Esophagus squamous epithelium (tissue), 5 donors: ENCODE measurements at places on chromosomes 6 and 20.

GRCh38 chr20:48720256-48720985 is 107.4 kb downstream of the PREX1 start:
- no peak for DNase-seq

- DNase-seq: no peak
These were observed 10.8 kb upstream of the EEF1E1 start for GRCh38 chr6:8113131-8113654.

DNA sequence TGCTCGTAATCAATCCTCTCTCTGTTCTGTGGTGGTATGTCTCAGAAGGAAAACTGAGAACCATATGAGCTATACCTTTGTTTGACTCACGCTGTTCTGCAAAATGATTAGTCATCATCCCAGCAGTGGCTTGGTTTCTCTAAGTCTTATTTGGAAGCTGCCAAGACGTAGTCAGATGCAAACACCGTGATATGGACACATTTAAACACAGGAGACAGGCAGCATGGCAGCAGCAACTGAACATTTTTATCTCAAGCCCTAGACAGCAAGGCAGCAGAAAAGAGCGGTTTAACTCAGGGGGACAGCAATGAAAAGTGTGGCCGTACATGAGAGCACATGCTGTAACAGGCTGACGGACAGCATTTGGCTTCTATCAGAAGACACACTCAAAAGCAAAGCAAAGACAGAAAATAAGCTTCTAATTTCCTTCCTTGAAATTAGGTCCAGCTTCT is 1295.1 kb downstream of the EPHA7 start:
- no peak for DNase-seq

- DNase-seq: no peak
These were observed 428.4 kb upstream of the MARCKS start for GRCh38 chr6:113428702-113429101.

GRCh38 chr6:96545882-96546281 is 17.0 kb upstream of the FHL5 start:
- DNase-seq: no peak

DNA sequence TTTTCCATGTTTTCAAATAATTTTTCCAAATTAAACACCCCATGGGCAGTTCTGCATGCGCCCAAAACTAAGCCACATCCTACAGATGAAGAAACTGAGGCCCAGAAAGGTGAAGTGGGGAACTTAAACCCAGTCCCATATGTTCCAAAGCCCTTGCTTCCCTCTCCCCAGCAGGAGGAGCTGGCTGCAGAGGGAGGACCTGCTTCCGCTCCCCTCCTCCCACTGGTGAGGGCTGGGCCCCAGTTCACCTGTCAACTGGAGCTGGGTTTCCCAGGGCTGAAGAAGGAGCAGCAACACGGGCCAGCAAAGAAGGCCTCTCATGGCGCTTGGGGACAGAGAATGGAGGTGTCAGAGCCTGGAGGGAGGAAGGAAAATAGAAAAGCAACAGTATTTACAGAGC is 1.4 kb upstream of the RBPJL start:
- DNase-seq: no peak

DNA sequence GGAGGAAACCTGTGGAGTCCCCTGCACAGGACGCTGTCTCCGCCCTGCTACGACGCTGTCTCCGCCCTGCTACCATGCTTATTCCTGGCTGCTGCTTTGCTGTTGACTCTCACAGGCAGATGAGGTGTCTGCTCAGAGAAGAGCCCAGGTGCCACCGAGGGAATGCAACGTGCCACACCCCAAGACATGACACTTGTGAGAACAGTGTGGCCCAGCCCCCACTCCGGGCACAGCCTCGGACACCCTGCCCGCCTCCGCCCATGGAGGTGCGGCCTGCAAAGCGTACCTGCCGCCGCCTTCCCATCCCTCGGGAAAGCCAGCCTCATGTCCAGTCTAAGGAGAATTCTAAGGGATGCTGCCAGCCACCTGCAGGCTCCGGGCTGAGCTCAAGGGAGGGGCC is 15.6 kb upstream of the MRGBP start:
- DNase-seq: no peak

- no peak for DNase-seq
These were observed 677 bp downstream of the PXMP4 start for GRCh38 chr20:33719277-33719988.

DNA sequence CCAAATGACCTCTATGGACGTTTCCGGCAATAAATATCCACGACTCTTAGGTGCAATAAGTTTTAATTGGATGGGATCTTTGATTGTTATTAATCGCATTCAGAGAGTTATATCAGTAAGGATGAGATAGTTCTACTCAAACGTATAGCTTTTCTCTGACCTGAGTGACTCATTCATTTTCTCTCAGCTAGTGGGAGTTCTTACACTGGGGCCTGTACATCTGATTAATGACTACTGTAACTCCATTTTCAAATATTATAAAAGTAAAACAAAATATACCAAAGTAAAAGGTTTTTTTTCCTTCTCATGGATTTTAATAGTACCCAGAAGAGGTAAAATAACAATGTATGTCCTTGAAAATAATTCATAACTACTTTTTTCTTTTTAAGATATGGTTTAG is 41.1 kb upstream of the SAMD5 start:
- no peak for DNase-seq

- no peak for DNase-seq
These were observed 32.6 kb downstream of the UTRN start for GRCh38 chr6:144317736-144318135.

DNA sequence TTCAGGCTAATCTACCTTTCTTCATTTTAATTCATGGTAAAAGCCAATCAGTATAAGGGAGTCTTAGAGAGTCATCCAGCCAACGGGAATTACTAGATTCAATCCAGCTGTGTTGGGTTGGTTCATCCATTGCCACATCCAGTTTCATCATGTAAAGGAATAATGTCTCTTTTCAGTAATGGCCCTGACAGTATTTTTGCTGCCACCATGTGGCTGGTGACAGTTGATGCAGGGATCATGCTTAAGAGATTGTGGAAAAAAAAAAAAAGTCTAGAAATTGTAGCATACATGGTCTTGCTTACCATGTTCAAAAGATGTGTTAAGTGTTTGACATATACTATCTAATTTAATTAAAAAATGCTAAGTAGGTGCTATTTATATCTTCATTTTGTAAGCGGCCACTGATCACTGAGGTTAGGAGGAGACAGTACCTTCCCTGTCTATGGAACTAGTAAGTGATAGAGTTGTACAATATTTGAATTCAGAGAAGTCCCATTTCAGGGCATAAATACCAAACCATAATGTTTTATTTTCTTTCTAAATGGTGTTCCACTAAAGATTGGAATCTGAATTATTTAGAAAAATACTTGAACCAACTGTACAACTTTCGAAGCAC is 135.9 kb downstream of the KHDRBS2 start:
- no peak for DNase-seq

DNA sequence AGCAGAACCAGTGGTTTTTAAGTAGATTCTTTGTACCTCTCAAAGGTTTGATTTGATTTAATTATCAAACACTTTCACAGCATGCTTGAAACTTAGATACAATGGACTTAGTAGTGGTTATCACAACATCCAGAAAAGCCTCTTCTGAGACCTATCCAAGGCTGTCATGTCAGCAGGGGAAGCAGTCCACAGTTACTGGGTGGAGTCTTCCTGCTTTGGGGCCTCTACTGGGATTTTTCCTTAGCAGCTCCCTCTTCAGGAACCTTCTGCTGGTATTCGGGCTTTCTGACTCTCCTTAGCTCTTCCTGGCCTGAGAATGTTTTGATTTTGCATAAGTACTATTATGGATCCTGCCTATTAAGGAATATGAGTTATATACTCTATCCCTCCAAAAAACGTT is 36.0 kb downstream of the ARFGEF2 start:
- DNase-seq: no peak

- no peak for DNase-seq
These were observed 7.9 kb downstream of the ZNF76 start for GRCh38 chr6:35267446-35267845.

DNA sequence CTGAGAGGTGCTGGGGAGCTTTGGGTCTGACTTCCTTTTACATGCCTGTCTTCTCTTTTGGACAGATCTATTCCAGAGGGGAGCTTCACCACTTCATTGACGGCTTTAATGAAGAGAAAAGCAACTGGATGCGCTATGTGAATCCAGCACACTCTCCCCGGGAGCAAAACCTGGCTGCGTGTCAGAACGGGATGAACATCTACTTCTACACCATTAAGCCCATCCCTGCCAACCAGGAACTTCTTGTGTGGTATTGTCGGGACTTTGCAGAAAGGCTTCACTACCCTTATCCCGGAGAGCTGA is 13.1 kb downstream of the PRDM1 start:
- no peak for DNase-seq

DNA sequence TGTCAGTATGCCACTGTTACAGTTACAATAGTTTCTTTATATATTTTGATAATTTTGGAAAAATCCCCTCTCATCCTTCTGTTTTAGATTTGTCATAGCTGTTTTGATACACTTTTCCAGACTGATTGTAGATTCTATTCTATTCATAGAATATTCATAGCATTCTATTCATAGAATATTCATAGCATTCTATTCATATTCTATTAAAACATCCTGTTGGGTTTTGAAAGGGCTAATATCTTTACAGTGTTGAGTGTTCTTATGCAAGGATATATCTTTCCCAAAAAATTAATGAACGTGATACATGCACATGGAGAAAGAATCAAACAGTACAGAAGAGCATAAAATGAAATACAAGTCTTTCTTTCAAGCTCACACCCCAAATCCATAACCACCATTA is 38.0 kb downstream of the MACROD2 start:
- no peak for DNase-seq

GRCh38 chr20:39541136-39541803 is 579.1 kb downstream of the DHX35 start:
- DNase-seq: no peak

- no peak for DNase-seq
These were observed 83.2 kb downstream of the DLL1 start for GRCh38 chr6:170207586-170208181.
